Central memory CD8-positive, alpha-beta T cell (primary cell): ENCODE measurements at places on chromosomes 4 and X.

DNA sequence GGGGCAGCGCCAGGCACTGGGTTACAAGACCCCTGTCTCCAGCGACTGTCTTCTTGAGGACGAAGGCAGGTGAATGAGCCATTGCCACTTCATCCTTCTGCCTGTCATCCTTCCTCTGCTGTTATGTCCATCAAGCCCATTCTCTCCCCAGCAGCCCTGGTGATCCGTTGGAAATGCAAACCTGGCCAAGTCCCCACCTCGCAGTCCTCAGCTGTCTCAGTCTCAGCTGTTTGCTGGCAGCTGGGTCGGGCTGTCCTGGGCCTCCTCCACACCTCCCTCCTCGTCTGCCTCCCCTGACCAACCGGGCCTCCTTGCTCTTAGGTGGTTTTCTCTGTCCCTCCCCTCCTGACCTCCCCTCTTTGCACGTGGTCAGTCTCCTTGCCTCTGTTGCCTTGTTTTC lies 38.0 kb downstream of the PTTG2 start:
- no peak for DNase-seq

GRCh38 chrX:133638285-133638684 lies 223.0 kb upstream of the GPC4 start:
- no peak for DNase-seq

- no peak for DNase-seq
Observed at GRCh38 chr4:73612032-73612431, 8.2 kb downstream of the RASSF6 start.

DNA sequence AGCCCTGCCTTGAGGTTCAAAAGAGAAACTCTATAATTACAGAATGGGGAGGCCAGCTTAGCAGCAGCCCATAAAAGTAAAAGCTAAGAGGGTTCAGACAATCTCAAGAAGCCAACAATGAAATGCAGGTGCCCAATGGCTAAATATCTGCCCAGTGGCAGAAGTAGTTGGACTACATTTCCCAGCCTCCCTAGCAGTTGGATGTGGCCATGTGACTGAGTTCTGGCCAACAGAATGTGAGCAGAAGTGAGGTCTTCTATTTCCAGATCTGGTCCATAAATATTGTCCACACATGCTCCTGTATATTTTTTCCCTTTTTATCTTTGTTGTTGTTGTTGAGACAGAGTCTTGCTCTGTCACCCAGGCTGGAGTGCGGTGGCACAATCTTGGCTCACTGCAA lies 127.9 kb upstream of the NHS start:
- DNase-seq = no peak

- DNase-seq = no peak
Observed at GRCh38 chr4:8728536-8729407, 136.2 kb downstream of the CPZ start.
